ENCODE measurements at places on chromosomes 3 and 15.
A peak's percentile ranks its signal among the peaks of the same experiment; 100 is the strongest.

GRCh38 chr3:69320871-69321271 lies 65.0 kb downstream of the FRMD4B start:
- DNase-seq: no peak

- no peak for DNase-seq
These were observed 701 bp downstream of the SGO1 start for GRCh38 chr3:20185331-20185678.

- no peak for DNase-seq
These were observed 280.4 kb upstream of the TTC14 start for GRCh38 chr3:180321534-180321933.

- peak; percentile 12 for DNase-seq
These were observed 62.3 kb upstream of the PLSCR4 start for GRCh38 chr3:146313031-146313745.

DNA sequence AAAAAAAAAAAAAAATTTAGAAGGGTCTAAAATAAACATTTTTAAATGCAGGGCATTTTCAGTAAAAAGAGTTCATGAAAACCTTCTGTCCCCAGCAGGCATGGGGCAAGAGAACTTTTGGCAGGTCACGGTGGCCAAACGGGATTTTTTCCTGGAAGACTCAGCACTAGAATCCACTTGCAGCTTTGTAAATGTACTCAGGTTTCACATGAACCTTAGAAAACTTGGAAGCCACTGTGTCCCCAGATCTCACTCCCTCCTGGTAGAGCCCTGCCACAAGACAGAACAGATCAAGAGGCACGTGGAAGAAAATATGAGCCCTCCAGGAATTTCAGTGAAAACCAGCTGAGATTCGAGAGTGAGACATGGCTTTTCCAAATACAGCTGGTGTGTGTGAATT lies 2.1 kb upstream of the GNB5 start:
- no peak for DNase-seq

- no peak for DNase-seq
These were observed 81.4 kb downstream of the IQSEC1 start for GRCh38 chr3:12991861-12992281.

GRCh38 chr3:152650177-152650576 lies 184.8 kb upstream of the P2RY1 start:
- DNase-seq: no peak

- DNase-seq: no peak
These were observed 66.4 kb downstream of the BCHE start for GRCh38 chr3:165770781-165771180.

DNA sequence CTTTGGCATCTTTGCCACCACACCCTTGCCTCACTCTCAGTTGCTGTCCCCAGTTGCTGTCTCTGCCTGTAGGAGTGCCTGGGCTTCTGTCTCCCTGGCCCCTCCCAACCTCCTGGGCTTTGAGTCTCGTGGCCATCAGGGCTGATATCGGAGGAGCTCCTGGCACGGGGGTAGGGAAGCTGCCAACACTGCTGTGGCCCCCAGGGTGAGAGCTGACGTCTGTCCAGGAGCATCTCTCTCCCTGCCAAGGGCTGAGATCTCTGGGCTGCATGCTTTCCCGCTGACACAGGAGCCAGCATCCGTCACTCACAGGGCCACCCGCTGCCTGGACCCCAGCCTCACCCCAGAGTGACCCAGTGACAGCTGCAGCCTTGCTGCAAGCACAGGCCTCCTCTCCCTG lies 47.4 kb downstream of the EXOG start:
- DNase-seq: no peak

- DNase-seq: no peak
These were observed 253.7 kb upstream of the TGFBR2 start for GRCh38 chr3:30352410-30353318.

DNA sequence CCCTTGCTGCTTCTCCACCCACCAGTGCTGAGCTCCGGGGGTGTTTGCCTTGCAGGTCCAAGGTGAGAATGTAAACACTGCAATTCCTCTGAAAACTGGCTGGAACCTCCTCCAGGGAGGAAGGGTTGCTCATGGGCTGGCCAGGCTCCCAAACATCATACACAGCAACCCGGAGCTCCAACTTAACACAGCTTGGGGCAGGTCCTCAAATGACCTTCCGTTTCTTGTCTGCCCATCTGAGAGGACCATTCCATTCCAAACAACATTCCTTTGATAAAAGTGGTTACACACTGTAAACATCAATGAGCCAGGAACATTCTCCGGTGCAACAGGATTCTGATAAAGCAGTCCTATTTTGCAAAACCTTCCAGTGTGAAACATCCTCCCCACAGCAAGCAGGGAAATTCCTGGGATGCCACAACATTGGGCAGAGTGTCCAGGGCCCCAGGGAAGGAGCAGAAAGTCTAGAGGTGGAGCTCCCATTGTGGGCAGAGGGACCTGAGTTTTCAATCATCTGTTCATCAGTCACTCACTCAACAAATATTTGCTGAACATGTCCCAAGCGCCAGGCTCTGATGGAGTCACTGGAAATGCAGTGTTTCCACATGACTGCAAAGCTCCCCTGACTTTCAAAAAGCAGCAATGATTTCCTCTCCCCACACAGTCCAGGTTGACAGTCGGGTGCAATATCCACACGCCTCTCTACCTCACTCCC lies 7.3 kb upstream of the HEG1 start:
- peak; percentile 69 for DNase-seq

DNA sequence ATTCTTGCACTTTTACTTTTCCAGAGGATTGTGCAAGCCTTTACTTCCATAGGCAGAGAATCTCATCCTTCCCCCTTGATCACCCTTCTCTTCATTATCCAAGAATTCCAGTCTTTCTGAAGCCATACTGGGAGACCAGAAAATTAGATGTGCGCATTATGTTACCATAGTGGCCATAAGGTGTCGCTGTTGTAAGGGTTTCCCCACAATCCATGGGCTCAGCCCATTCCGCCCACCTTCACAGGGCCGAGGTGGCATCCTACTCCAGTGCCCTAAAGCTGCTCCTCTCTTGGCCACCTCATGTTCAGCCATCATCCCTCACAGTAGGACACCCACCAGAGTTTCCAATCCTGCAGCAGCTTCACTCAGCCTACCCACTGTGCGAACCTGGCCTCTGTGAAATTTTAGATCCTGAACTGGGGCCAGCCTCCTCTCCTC lies 35.0 kb downstream of the CTSH start:
- DNase-seq: no peak

DNA sequence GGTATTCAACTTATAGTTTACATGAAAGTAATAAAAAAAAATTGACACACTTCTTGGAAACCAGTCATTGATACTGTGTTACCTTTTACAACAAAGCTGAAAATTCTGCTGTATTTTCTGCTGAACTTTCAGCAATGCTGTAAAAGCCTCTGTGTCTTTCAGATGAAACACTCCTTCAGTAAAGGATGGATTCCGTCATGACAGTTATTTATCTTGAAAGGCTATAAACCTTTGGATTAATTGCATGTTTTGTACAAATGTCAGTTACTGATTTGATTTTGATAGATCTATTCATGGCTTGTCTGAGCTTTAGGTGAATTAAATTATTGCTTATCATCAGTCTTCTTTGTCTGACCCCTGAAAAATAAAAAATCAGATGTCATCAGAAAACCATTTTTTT lies 355.1 kb downstream of the NAALADL2 start:
- DNase-seq: no peak

DNA sequence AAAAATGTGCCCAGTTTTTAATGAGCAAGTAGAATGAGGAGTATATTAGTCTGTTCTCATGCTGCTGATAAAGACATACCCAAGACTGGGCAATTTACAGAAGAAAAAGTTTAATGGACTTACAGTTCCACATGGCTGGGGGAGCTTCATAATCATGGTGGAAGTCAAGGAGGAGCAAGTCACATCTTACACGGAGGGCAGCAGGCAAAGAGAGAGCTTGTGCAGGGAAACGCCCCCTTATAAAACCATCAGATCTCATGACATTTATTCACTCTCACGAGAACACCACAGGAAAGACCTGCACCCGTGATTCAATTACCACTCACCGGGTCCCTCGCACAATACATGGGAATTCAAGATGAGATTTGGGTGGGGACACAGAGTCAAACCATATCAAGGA lies 111.7 kb upstream of the CNTN6 start:
- no peak for DNase-seq

All from fibroblast of the conjunctiva (primary cell).